Cardiac septum (tissue), 1 donor: ENCODE measurements at places on chromosomes 7 and 10. TPM values are rescaled to one million over a fixed set of nuclear protein-coding genes. Genes with fewer than 3 reads are reported as not detected.

- no peak for DNase-seq
Observed at GRCh38 chr7:27972276-27972675, 208.3 kb downstream of the JAZF1 start.

DNA sequence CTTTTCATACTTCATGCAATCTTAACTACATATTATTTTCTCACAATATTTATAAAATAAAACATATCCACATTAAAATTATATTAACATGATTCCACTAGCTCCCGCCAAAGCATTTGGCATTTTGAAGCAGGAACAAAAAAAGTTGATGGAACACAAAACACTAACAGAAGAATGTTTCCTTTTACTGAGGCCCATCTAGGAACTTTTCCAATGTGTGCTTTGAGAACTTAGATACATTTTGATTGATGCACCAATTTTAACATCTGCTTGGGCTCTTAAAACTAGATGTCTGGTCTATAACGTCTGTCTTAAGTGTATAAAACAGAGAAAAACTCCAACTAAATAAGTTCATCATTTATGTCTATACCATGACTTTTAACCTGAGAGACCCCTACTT, 1214.8 kb downstream of the SORCS1 start:
- no peak for DNase-seq

GRCh38 chr10:116722736-116723427, 19.5 kb downstream of the HSPA12A start:
- no peak for DNase-seq

- no peak for DNase-seq
Observed at GRCh38 chr10:43217563-43218205, 49.2 kb downstream of the RASGEF1A start.

DNA sequence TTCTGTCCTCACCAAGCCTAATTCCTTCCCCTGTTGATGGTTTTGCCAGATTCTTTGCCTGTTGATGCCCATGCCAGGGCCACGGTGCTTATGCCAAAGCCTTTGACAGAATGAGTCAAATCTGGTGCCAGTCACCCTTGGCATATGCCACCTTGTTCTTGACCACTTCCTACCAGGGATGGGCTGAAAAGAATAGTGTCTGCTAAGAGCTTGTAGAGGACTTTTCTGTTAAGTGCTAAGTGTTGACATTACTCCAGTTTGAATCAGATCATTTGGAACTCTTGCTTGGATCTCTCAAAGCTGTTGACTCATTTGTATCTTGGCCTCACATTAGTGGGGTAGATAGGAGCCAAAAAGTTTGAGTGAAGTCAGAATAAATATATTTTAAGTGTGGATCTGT, 661.2 kb downstream of the AUTS2 start:
- DNase-seq, result no peak

DNA sequence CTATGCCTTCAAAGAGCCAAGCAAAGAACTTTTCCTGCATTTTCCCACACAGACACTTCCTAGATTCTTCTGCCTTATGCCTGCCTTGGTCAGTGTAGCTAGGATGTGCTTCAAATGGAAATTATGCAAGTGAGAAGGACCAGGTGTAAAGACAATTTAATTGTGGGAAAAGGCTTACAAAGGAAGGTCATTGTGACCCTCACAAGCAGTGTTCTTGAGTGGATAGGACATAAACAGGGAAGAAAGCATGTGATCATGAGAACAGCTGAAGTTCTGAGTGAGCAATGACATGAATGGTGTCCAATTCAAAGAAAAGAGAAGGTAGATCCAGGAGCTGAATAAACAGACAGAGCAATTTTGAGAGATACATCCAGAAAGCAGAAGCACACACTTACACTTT, 1.3 kb upstream of the PIP start:
- no peak for DNase-seq

DNA sequence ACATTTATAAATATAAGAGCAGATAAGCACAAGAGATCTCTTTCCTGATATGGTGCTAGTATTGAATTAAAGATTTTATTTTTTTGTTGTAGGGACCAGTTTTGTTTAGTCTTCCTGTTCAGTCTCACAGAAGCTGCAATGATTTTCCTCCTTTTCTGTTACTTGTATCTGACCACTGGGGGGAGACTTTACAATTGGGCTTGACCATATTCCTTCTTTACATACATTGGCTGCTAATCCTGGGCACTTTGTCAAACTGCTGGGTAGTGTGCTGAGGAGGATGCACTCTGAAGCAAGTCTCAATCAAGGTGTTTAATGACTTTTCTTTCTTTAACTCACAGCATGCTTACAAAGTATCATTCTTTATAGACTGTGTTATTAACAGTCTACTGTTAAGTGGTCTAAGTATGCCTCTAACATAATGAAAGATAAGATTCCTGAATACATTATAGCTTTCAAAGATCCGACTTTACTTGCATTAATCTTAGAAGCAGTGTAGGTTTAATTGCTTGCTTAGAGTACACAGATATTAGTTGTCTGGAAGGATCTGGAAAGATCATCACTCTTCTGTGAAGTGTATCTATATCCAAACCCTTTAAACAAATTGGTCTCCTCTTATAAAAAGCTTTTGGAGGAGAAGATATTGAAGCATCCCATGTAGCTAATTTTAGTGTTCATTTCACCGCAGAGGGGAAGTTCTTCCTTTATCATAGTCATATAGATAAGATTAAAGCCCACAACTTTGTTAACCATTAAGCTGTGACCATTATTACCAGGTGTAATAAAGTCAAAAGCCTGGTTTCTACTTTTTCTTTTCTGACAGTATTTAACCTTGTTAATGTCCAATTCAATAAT, 3.1 kb downstream of the PALS2 start:
- DNase-seq, result no peak

DNA sequence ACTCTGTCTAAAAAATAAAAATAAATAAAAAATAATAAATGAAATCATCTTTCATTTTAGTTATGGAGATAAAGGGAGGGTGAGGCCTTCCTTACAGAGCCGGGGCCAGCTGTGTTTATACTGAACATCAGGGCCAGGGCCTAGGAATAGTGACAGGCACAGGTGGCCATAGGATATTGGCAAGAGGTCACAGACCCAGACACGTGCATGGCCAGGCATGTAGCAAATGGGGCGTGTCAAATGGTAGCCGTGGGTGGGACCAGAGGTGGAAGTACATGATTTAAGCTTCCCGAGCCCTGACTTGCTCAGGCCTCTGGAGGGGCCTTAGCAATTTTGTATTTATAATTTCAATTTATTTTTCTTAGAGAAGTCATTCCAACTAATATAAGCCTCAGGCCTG, 353.0 kb downstream of the ANKRD30A start:
- no peak for DNase-seq

- peak; percentile 10 for DNase-seq
Observed at GRCh38 chr7:34309116-34309515, 348.9 kb upstream of the NPSR1 start.

GRCh38 chr10:64760371-64760770, 1239.2 kb downstream of the REEP3 start:
- no peak for DNase-seq

GRCh38 chr7:36999626-37000485, 275.6 kb upstream of the AOAH start:
- no peak for DNase-seq

DNA sequence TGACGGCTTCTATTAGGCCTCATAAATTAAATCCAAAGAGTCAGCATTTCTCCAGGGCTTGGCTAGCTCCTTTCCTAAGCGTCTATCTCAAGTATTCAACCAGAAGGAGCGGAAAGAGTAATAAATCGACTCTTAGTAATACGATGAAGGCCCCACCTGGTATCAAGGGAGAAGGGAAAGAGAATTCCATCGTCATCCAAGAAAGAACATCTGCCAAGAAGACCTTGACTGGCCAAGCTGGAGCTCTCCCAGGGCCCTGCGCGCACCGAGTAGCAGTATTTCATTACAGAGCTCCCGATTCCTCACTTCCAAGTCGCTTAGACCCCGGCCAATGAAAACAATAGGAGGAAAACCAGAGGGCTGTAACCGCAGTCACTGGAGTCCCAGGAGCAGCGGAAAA, 178.0 kb upstream of the FRMD4A start:
- no peak for DNase-seq

DNA sequence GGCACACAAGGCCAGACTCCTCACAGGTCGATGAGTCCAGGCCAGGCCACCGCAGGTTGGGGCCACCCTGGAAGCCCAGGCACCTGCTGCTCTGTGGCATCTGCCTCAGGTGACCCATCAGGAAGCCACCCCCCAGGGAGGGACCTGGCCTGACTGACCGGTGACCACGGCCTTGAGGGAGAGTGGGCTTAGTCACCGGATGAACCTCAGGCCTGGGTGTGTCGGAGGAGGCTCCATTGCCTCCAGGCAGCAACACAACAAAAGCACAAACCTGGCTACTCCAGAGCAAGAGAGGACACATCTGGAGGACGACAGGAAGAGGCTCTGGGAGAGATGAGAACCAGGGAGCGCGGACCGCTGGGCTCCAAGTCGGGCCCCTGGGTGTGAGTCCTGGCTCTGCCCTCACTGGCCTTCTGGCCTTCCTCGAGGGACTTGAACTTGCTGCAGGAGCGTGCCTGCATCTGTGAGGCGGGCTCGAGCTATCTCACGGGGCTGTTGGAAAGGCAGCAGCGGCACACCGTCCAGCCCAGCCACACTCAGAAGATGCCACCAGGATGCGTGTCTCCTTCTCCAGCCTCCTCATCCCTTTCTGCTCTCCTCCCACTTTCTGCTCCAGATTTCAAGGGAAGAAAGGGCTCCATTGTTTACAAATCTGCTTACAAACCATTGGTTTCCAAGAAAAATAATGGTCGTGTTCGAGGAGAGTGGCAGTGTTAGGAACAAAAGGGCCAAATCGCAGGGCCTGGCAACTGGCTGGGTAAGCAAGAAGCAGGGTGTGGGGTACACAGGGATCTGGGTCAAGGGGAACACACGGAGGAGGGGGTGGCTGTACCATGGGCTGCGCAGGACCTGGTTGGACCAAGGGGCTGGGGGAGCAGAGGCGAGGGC, 152.9 kb downstream of the ADAM12 start:
- no peak for DNase-seq

GRCh38 chr10:72186258-72186981, 29.4 kb upstream of the ANAPC16 start:
- no peak for DNase-seq

DNA sequence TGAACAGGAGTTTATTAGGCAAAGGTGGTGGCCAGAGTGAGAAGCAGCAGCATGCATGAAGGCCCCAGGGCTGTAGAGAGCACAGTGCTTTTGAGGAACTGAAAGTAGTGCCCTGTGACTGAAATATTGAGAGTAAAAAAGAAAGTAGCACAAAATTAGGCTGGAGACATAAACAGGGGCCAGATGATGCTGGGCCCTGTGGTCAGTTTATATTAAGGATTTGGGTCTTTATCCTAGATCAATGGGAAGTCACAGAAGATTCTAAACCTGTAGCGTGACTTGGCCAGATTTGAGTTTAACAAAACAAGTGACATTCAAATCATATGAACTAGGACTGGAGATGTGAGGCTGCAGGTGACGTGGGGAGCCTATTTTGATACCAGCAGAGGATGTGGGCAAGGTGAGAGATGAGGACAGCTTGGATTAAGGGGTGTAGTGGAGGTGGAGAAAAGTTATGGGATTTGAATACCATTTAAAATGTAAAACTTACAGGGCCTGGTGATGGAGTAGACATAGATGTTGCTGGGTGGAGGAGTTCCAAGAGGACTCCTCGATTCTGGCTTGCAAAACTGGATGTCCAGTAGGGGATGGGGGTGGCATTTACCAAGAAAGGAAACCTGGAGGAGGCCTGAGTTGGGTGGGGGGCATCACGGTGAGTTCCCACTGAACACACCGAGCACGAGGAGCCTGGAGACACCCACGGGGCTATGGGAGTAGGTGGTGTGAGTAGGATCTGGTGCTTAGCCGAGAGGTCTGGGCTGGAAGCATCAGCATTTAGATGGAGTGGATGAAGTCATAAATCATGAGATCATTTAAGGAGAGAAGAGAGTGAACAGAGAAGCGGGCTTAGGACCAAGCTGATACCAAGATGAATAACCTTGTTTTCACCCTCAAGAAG, 52.8 kb downstream of the HHEX start:
- no peak for DNase-seq

NUTM2B gene
- 1.3 TPM for total RNA-seq

SP4 gene
- total RNA-seq, result 6.1 TPM

SH2B2 gene
- 3.1 TPM for total RNA-seq

EXOSC1 gene
- 15.8 TPM for total RNA-seq

TRIM74 gene
- total RNA-seq, result 0.78 TPM

GNGT1 gene
- not detected for total RNA-seq

SEM1 gene
- total RNA-seq, result 55.3 TPM

RET gene
- 0.94 TPM for total RNA-seq
